ENCODE measurements at places on chromosomes 4 and X. TPM values are rescaled to one million over a fixed set of nuclear protein-coding genes. Genes with fewer than 3 reads are reported as not detected.

Gene FDCSP
- not detected for total RNA-seq

Gene ALPK1
- 1.3 TPM for total RNA-seq

Gene DNAAF6
- total RNA-seq = not detected

Gene PASD1
- total RNA-seq = not detected
